Islet precursor cell (in vitro differentiated cells): ENCODE measurements at places on chromosomes 3 and 15.
A peak's percentile ranks its signal among the peaks of the same experiment; 100 is the strongest.

DNA sequence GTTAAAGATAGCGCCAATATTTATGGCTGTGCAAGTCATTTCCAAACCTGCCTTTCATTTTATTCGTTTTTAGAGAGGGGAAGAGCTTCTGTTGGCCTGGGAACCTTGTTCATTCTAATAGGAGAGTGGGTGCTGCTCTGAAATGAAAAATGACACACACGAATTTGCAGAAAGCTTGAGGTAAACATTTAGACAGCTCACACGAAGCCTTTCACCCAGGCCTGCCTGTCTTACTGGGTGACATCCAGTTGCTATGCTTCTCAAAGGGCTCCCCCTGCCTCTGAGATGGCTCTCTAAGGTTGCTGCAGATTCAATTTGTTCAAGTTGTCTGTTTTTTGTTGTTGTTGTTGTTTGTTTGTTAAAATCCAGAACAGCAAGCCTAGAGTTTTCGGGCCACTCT lies 18.2 kb downstream of the PEX5L start:
- DNase-seq, result no peak

GRCh38 chr3:71245971-71246880 lies 337.3 kb downstream of the FOXP1 start:
- no peak for DNase-seq

- DNase-seq, result peak; percentile 96
These were observed at the start of the genes GNL3 and PBRM1 for GRCh38 chr3:52685709-52686691. Gene GNL3 (plus strand): TSS chr3:52686032. CDS start chr3:52686093, 61 bp downstream. Gene PBRM1 (minus strand): TSS chr3:52685913.

GRCh38 chr3:117026401-117026800 lies 316.8 kb downstream of the TUSC7 start:
- DNase-seq, result no peak

GRCh38 chr15:51080286-51080685 lies 14.4 kb downstream of the TNFAIP8L3 start:
- no peak for DNase-seq

DNA sequence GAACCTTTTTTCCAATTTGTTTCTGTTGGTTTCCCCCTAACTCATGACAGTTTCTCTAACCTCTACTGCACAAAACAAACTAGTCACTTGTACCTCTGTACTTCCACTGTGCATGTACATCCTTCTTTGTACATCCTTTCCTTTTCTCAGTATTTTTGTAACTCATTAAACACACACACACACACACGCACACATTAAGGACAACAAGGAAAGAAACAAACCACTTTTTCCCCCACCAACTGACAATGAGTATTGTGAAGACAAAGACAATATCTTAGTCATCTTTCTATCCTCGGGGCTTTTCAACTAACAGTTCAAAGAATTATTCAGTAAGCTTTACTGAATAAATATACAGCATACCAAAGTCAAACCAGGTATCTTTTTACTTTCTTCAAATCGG lies 170.5 kb downstream of the VPS13C start:
- no peak for DNase-seq

GRCh38 chr3:160078533-160078932 lies 89.9 kb downstream of the IL12A start:
- no peak for DNase-seq

GRCh38 chr3:126480861-126481260 lies 5.2 kb upstream of the ZXDC start:
- no peak for DNase-seq

DNA sequence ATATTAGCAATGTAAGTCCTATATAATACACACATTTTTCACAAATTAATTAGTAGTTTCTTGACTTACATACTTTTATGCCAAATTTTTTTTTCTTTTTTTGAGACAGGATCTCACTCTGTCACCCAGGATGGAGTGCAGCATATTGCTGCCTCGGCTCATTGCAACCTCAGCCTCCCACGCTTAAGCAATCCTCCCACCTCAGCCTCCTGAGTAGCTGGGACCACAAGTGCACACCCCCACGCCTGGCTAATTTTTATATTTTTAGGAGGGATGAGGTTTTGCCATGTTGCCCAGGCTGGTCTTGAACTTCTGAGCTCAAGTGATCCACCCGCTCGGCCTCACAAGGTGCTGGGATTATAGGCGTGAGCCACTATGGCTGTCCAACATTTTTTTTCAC lies 54.6 kb downstream of the RNF111 start:
- DNase-seq, result no peak

DNA sequence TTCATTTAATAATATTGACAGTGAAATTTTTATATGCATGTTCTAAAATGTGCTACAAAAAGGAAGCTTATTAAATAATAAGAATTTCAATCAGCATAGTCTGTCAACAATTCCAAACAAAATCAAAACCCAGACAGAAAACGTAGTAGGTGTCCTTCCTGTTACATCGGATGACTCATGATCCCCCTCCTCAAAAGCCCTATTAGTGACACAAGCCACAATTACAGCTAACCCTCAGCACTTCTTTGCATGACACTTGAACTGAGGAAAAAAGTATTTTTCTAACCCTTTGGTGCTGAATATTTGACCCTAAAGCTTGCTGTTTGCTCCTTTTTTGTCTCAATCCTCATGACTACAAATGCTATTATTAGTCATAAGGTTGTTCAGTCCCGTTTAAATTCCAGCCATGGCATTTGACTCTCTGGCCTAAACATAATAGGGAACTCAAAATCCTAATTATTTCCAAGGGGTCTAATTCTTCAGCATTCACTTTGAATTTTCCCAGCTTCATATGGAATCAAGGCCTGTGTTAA lies 78.1 kb downstream of the COL8A1 start:
- no peak for DNase-seq

- DNase-seq, result no peak
These were observed 91.3 kb downstream of the UACA start for GRCh38 chr15:70672081-70672480.

- no peak for DNase-seq
These were observed 177.0 kb upstream of the NECTIN3 start for GRCh38 chr3:110894574-110894973.

DNA sequence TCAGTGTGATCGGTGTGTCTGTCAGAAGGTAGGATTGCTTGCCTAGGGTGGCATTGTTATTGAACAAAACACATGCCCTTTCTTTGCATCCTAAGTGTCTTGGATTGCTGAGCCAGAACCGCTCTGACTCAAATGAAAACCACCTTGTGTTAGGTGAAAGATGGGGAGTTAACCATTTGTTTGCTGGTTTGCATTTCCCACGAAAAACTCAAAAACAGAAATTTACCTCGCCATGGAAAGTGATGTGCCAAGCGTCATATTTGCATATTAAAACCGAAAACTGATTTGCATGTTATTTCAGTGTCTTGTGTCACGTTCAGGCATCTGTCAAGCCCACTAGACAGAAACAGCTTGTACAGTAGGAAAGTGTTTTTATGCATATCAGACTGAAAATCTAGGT lies 474.6 kb upstream of the TPRG1 start:
- no peak for DNase-seq

GRCh38 chr3:195850857-195851543 lies 39.3 kb upstream of the MUC4 start:
- DNase-seq, result peak; percentile 93

GRCh38 chr3:135514060-135514448 lies 451.5 kb upstream of the PPP2R3A start:
- peak; percentile 78 for DNase-seq

DNA sequence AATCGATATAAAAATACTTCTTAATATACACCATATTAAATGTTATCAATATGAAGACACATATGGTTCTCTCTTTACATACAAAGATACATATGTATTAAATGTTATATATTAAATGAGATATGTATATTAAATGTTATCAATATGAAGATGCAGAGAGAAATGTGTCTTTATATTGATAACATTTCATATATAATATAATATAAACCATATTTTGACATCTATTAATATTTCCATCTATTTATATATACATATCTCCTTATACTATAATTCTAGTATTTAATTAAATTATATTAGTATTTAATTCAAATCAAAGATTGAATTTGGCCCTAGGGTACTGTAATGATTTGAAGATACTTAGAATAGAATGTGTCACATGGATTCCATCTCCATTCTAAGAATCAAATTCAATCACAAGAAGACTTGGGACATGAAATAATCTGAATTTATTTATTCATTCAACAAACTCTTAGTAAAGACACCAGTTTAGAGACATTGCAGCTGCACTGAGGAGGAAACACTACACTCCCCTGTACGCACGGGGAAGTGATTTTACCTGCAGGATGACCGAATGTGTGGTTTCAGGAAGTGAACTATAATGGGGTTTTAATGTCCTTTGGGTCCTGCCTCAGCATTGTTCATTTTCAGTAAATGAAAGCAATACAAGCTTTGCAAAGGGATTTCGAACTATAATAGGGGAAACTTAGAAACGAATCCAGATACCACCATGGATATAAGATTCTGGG lies 365.1 kb downstream of the MECOM start:
- no peak for DNase-seq

DNA sequence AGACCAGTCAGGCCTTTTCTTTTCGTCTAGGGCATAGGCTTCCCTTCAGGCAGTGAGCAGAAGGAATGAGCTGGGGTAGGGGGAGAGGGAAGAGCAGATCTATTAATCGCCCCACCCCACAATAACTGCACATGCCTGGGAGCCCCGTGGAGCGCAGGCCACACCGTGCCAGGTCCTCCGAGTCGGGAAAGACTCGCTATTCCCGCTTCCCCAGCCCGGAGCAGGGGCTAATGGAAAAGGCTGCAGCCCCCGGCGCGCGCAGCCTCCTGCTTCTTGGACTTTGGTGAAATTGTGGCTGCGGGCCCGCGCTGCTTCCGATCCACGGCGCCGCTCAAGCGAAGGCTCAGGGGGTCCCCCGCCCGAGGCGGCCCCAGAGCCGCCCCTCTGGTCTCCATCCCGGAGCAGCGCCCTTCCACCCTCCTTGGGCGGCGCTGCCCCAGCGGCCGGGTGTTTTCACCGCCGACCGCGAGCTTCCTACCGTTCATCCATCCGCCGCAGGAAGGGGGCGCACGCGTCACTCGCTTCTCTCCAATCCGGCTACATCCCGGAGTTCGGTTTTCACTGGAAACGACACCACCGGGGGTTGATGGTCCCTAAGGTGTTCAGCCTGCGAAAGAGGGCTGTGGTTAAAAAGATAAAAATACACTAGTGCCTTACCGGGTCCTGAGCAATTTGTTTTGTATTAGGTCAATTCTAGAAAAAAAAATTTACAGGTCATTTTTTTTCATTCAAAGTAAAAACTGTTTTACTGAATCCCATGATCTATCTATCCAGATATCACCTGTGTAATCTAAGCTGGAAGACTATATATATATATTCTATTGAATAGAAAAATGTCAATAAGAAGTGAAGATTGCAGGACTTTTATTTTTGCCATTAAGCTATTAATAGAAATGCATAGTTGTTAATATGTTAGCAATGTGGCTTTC lies 4.4 kb upstream of the SYNM start:
- DNase-seq, result peak; percentile 89

GRCh38 chr3:89889386-89889785 lies 782.0 kb downstream of the EPHA3 start:
- DNase-seq, result no peak

DNA sequence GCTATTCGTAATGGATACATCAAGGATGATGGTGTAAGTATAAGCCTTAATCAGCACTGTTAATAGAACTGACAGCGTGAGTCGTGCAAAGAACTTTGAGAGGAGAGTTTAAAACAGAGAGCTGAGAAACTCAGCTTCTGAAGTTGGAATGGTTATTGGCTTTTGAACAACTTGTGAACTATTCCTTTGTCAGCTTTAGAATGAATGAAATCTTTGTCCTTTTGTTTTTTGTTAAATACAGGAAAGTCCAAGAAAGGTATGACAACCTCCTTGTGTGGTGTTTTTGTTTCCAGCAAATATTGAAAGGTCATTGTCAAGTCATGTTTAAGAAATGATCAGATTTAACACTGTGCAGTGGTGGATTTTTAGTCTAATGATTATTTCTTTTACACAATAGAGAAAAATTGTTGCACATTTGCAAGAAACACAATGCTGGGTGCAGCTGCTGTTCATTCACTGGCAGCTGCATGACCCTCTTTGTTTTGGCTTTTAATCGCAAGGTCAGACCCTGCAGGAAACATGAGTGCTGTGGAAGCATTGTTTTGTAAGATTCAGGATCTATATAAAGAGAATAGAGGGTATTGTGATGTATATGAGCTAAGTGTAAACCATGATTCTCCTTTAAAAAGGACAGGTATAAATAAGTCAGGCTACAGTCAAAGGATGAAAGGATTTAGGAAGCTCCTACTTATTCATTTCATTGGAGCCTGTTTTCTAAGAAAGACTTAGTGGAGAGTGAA lies 21.7 kb upstream of the ABHD10 start:
- DNase-seq, result no peak

DNA sequence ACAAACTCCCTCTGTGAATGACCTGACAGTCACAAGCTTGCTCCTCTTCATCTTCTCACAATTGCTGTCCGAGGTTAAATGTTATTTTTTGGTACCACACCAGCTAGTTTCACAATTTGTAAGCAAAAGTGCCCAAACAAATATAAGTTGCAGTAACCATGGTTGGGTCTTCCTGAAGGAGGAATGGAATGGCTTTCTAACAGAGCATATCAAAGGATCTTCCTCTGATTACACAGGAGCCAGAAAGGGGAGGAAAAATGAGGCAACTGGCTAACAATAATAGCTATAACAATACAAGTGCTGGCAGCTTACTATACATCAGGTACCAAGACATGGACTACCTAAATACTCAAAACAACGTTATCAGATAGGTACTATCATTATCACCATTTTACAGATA lies 90.4 kb downstream of the WWTR1 start:
- DNase-seq, result no peak
